Immature natural killer cell (primary cell): ENCODE measurements at places on chromosomes 12 and 14.

GRCh38 chr14:78028471-78028870, 141.7 kb upstream of the NRXN3 start:
- no peak for DNase-seq

DNA sequence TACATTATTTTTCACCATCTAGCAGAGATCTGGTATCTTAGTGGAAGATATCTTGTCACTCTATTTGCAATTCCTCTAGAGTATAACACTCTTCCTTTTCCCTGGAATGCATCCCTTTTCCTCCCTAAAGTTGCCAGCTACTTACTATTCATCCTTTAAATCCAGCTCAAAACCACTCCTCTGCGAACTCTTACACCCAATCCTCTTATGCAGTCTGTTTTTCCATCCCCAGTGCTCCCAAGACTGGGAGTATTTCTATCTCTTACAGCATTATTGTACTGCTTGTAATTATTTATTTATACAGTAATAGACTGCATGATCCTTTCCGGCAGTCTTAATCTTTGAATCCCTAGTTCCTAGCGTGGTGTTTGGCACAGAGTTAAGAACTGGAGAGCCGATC, 2.9 kb upstream of the SRGAP1 start:
- DNase-seq, result no peak

DNA sequence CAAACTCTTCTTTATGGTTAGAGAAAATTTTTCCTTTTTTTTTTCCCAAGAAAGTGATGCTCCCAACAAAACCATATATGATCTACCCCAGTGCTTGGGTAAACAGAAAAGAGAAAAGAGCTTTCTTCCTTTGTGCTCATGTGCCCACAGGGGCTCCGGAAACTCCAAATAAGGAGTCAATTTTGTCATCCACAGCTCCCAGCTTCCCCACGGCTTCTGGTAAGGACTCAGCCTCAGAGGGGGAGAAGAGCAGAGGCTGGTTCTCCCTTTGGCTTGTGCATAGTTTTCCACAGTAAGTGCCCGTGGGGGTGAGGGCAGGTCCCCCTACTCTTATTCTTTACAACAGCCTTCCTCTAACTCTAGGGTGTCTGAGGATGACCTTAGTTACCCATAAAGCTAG, 13.3 kb upstream of the RGS6 start:
- DNase-seq, result no peak

GRCh38 chr12:32893458-32893857, 3.1 kb downstream of the PKP2 start:
- DNase-seq, result no peak

DNA sequence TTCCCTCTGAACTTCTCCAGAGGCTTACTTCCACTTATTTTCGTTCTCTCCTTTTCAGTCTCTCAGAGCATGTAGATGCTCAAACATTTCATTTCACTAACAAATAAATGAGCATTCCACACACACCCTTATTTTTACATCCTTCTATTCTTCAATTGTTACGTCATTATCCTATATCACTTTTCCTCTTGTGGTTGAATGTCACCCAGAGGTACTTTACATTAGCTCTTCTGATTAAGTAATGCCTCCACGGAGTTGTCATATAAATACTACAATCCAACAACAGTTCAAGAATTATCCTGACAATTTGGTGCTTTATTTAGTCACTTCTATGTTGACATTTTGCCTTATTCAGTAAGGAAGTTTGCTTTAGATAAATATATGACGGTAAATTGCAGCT, 18.4 kb downstream of the FAR2 start:
- no peak for DNase-seq

DNA sequence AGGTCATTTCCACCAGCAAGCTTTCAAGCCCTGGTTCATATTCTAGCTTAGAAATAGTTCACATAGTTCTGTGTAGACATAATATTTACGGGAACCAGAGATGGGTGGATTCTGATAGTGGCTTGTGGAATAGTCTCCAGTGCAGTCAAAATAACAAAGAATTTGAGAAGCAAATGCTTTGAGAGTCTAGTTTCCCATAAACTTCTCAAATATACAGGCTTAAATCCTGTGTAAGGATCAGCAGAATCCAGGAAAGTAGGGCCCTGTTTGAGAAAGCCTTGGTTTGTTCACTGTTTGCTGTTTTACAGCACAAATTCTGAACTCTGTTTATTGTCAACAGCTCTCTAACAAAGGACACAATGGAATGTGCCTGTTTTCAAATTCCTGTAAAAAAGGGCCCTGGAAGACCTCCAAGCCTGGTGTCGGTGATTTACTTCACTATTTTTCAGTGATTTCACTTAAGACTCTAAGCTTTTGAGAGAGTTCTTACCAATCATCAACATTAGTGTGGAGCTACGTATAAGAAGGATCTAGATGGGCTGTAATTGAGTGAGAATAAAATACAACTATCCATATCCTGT, 11.4 kb upstream of the FOS start:
- DNase-seq, result no peak

- no peak for DNase-seq
These were observed 74.0 kb downstream of the KIF21A start for GRCh38 chr12:39368891-39369290.

GRCh38 chr14:68225321-68225720, 405.7 kb downstream of the RAD51B start:
- DNase-seq, result no peak

- DNase-seq, result no peak
These were observed 50.7 kb downstream of the TPCN1 start for GRCh38 chr12:113271853-113272561.

DNA sequence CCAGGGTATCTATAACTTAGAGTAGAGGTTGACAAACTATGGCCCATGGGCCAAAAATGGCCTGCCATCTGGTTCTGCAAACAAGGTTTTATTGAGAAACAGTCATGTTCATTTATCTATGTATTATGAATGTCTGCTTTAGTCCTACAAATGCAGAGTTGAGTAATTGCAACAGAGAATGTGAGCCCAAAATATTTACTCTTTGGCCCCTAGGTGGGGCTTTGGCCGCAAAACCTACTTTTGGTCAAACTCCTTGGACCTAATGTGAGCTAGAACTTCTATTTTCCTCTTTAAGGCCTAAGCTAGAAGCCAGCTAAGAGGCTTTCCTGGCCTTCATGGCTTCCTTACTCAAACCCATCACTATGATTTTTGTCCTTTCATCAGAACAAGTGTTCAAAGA, 379.1 kb downstream of the NELL2 start:
- DNase-seq, result no peak

DNA sequence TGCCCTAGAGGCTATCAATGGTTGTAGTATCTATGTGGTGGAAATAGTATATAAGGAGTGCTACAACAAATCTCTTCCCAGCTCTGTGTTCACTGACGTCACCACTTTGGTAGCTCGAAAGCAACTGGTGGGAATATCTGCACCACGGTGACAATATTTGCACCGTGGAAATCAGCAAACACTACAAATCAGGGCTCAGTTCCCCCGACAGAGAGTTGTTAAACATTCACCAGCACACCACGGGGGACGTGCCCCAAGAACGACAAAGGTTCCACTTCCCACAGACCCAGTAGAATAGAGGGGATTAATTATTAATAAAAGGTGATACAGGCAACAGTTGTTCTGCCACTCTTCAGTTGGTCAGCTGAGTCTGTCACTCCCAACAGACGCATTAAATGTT, 98.4 kb downstream of the CCDC60 start:
- no peak for DNase-seq

DNA sequence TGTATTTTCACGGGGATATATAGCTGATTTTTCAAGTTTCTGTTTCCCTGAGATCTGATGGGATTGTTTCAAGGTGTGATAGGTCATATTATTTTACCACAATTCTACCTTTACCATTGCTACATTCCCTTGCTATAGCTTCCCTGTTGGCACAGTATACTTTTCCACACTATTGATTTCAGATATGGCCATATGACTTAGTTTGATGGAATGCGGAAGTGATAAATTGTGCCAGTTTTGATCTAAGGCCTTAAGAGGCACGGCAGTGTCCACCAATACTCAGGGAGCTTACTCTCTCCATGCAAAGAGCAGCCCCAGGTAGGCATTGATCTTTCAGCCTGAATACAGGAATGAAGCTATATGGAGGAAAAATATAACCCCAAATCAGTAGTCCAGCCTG, 315.7 kb downstream of the SLC16A7 start:
- no peak for DNase-seq

DNA sequence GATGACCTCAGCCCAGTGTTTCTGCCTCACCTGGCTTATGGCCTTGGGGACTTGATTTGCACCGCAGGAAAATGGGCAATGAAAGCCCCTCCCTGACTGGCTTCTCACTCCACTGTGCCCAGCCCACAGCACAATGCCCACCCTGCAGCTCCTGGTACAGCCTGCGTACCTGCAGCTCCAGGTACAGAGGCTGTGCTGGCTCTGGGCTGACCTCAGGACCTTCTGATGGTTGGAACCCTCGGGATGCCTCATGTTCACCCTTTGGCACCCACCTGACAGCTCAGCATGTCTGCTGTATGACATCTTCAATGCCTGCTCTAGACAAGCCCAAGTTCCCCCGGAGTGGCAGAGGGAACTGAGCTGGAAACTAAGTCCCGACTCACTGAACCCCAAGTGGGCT, 87.1 kb downstream of the ALG10 start:
- no peak for DNase-seq

- no peak for DNase-seq
These were observed 256.6 kb downstream of the BTG1 start for GRCh38 chr12:91889059-91889458.

GRCh38 chr12:44874981-44875416, 1.1 kb downstream of the NELL2 start:
- no peak for DNase-seq

DNA sequence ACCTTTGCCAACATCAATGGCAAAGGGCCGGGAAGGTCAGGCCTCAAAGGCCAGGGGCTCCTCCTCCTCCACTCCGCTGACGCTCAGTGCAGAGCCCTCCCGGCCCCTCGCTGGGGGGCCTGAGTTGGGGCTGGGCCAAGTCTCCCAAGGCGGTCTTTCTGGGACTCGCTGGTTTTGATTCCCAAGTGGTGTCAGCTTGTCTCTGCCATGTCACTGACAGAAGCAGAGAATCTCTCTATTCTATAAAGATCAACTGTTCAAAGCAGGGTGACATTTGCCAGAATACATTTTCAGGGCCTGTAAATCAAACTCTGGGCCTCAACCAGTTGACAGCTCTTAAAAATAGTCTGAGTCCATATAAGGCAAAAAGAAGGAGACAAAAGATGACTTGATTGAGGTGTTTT, 75.9 kb downstream of the CCDC88C start:
- DNase-seq, result no peak

GRCh38 chr14:105280525-105280924, 20.3 kb downstream of the BRF1 start:
- DNase-seq, result no peak

DNA sequence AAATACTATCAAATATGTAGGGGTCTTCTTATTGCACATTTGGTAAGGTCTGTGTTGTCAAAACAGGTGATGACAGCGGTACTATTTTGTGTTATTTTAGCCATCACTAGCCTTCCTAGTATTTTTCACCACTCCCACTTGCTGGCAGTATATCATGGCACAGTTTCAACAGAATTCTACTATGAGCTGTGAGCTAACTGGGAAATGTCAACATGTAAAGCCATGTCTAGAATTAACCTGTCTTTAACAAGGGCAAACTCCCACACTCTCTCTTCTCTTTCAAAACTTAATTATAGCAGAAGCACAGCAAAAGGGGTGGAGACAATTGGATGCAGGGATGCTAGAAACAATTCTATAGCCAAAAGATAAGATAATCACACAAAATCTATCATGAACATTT, 253.4 kb downstream of the PAX9 start:
- no peak for DNase-seq

- no peak for DNase-seq
These were observed 8.3 kb upstream of the SERPINA6 start for GRCh38 chr14:94331462-94331861.

- DNase-seq, result no peak
These were observed 187.3 kb downstream of the CHST11 start for GRCh38 chr12:104643819-104644669.

- DNase-seq, result no peak
These were observed 1.8 kb upstream of the GMFB start for GRCh38 chr14:54490445-54491175.

- DNase-seq, result no peak
These were observed 38.4 kb upstream of the CEP83 start for GRCh38 chr12:94498073-94498472.

DNA sequence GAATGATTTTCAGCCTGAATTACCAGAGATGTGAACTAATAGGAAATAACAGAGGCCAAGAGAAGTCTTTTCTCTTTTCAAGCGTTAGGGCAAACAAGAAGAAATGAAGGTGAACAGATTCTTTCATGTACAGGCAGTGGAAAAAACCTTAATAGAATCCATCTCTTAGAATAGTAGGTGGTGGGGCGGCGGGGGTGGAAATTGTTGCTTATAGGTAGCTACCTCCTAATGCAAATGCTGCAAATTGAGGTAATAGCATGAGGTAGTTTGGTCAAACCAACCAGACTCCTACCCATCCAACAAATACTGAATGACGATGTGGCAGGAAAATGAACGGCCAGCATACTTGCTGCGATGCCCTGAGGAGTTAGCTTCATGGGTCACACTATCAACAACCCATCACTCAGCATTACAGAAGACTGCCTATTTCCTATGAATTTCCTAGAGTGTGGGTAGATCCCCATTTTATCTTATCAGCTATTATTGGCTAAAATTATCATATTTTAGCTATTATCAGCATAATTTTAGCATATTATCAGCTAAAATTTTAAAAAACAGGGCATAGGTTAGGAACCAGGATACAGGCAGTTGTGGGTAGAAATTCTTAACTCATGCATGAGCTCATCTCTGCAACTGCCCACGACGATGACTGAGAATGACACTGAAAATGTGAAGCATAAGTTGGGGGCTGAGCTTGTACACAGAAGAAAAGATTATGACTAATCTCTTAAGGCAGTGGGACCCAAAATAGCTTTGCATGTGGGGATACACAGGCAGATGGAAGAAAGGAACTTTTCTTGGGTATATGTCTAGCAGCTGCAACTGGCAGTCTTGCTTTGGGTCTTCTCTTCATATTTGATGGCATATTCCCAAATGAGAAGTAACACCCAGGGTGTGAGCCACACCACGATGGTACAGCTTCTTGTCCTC, 68.7 kb downstream of the NIN start:
- no peak for DNase-seq

DNA sequence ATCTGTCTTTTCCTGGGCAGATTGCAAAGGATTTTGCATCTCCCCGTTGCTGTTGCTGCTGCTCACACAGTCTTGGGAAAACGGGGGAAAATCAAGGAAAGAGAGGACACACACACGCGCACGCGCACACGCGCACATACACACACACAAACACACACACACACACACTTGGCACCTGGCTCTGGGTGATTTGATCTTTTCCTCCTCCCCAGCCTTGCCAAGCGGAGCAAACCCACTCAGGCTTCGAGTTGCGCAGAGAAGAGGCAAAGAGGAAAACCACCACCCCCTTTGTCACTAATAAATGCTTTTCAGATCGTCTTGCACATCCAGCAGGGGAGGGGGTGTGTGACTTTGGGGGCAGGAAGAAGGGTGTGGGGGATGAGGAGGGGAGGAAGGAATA, 965 bp upstream of the NOS1 start:
- no peak for DNase-seq

DNA sequence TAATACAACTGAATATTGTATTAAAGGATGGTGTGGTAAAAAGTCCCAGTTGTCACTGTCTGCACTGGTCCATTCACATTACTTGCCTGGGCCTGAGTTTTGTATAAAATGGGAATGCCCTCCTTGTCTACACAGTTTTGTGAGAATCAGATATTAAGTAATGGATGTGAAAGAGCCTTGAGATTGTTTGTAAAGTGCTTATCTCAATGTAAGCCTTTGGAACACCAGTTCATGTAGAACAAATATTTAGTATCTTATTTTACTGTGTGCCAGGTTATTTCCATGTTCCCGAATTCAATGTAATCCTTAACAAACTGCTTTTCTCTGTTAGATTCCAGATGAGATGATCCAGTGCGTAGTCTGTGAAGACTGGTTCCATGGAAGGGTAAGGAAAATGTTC, 7.5 kb downstream of the UBR7 start:
- DNase-seq, result no peak
